ENCODE measurements at places on chromosomes 4 and X.

GRCh38 chrX:9581771-9582385 lies 117.0 kb downstream of the TBL1X start:
- peak; percentile 43 for DNase-seq

- no peak for DNase-seq
These were observed 63.5 kb downstream of the ANAPC4 start for GRCh38 chr4:25440478-25441030.

GRCh38 chrX:24245202-24245601 lies 68.7 kb downstream of the SUPT20HL2 start:
- DNase-seq = peak; percentile 82

GRCh38 chrX:15269618-15270521 lies at the start of gene ASB9:
TSS of gene ASB9 (minus strand) at chrX:15270083. CDS start at chrX:15269874, 209 bp downstream.
- peak; percentile 37 for DNase-seq

DNA sequence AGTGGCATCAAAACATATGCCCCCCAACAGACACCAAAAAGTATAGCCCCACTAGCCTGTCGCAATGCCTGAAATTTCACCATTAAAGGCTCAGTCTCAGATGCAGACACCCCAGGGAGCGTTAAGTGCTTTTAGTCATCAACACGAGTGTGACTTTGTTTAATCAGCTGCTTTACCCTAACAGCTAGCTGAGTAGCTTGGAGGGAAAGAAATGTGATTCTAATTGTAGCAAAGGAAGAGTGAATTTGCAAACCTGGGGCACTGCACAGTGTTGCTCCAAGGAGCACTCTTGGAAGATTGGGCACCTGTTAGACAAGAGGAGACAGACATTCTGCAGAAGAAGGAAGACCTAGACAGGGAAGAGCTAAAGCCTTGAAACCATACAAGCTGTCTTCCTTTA lies 145.1 kb downstream of the BEND2 start:
- no peak for DNase-seq

- no peak for DNase-seq
These were observed 415.0 kb upstream of the INTU start for GRCh38 chr4:127217586-127218229.

GRCh38 chrX:153935326-153935851 lies 552 bp upstream of the NAA10 start:
- no peak for DNase-seq

GRCh38 chr4:165111906-165112367 lies 723 bp downstream of the TMEM192 start:
- no peak for DNase-seq

DNA sequence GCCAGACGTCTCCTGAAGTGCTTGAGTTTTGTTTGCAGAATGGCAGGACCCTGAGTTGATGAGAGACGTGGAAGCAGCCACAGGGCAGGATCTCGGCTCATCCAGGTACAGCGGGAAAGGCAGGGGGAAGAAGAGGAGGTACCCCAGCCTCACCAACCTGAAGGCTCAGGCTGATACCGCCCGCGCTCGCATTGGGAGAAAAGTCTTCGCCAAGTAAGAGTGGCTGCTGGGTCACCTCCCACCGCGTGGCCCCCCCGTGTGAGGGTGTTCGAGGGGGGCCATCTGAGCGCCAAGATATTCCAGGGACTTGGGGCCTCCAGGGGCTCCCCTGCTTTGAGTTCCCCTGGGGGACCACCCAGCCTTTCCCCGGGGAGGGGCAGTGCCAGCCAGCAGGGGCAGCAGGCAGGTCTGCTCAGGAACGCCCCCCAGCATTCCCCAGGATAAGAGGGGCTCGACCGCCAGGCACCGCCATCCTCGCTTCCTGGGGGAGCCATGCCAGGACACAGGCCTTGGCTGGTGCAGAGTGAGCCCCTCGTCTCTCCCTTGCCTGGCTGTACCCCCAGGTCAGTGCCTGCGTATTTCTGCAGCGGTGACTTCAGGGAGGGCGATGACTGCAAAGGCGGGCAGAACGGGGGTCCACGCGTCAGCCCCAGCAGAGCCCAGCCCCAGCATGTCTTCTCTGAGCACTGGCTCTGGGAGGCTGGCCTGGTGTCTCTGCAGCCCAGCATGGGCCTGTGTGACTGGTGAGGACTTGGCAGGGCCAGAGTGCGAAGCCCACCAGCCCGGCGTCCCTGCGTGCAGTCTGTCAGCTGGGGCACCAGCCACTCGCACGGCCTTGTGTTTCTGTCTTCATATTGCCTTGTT lies 22.3 kb downstream of the NKX1-1 start:
- DNase-seq = no peak

- no peak for DNase-seq
These were observed 29.4 kb downstream of the WDR13 start for GRCh38 chrX:48626401-48627298.

DNA sequence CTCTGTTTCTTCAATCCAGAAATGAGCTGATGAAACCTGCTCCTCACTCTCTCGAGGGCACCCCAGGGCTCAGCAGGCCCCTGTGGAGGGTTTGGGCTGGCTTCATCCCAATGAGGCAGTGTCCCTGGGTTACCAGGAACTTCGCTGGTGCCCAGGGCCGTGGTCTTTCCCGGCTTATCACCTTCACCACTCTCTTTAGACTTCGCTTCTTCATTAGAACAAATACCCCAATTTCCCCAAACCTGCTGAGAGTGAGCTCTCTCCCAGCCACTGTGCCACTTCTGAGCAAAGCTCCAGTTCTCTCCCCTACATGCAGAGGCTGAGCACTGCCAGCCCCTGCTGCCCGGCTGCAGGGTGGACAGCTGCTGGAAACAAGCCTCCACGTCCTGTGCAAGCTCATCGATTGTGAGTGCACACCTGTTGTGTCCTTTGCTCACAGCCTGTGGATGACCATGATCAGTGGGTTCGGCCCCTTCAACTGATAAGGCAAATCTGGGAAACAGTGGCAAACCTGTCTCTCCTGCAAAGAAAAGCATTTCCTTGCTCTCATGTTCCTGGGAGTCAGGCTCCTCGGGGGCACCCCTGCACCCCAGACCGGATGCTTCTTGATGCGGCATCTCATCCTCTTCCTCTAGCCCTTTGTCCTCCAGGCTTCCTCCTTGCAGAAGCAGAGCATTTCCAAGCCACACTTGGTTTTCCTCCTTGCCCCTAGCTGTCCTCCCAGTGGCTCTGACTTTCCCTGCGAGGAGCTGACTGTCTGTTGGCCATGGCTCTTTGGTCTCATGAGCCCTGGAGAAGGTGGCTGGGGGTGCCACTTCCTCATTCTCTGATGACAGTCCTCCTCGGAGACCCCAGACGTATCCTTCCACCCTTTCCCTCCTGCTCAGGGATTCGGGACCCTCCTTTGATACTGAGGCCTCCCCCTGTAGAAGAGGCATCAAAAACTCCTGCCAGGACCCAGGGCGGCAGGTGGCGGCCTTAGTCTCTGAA lies 28.7 kb downstream of the C4orf50 start:
- no peak for DNase-seq

GRCh38 chr4:40475609-40476008 lies 140.5 kb downstream of the CHRNA9 start:
- DNase-seq = no peak

- peak; percentile 69 for DNase-seq
These were observed 50.7 kb upstream of the PRSS48 start for GRCh38 chr4:151226004-151226932.

- DNase-seq = no peak
These were observed 58.6 kb downstream of the ELOVL6 start for GRCh38 chr4:110139815-110140214.

DNA sequence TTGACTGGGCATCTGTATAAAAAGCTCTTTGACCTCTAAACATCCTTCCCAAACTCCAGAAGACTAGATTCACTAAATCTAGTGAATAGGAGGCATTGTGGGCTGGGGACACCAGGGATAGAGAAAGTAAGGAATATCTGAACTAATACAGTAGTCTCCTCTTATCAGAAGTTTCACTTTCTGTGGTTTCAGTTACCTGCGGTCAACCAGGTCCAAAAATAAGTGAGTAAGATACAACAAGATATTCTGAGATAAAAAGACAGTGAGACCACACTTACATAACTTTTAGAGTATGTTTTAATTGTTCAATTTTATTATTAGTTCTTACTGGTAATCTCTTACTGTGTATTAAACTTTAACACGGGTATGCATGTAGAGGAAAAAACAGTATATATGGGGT lies 376.5 kb downstream of the HNRNPD start:
- no peak for DNase-seq

DNA sequence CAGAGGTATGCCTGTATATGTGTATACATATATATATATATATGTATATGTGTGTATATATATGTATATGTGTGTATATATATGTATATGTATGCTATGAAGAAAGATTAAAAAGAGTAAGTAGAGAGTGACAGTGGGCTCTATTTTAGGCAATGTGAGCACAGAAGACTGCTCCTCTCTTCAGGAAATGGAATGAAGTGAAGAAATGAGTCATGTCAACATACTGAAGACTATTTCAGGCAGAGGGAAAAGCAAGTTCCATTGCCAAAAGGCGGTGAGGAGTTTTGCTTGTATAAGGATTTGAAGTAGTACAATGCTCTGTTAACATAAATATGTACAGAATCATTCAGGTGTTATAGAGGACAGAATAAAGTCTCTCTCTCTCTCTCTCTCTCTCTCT lies 773.2 kb upstream of the FTHL17 start:
- DNase-seq = no peak

DNA sequence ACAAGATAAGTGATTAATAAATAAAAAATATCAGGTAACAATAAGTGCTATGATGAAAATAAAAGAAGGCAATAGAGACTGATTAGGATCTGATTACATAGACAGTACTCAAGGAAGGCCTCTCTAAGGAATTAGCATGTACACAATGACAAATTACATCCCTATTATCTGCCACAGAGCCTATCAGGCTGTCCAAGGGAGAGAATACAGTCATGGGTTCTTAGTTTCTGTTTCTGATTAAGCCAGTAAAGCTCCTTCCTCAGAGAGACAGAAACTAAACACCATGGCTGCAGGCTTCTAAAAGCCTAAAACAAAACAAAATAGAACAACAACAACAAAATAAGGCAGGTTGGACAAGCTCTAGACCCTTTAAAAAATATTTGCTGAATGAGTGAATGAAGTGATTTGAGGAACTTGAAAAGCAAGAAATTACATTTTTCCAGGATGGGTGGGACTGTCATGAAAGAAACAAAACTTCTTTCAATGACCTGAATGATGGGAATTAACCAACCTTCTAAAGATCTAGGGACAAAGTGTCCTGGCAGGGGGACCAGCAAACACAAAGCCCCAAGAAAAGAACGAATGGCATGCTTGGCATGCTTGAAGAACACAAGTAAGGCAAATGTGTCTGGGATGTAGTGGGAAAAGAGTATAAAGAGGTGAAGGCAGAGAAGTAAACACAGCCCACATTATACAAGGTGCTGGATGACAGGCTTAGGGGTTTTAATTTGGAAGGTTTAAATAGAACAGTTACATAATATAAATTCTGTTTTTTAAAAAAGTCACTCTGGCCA lies 44.1 kb downstream of the NAA11 start:
- DNase-seq = peak; percentile 7

- no peak for DNase-seq
These were observed 423.3 kb upstream of the TENM3 start for GRCh38 chr4:181819946-181820345.

DNA sequence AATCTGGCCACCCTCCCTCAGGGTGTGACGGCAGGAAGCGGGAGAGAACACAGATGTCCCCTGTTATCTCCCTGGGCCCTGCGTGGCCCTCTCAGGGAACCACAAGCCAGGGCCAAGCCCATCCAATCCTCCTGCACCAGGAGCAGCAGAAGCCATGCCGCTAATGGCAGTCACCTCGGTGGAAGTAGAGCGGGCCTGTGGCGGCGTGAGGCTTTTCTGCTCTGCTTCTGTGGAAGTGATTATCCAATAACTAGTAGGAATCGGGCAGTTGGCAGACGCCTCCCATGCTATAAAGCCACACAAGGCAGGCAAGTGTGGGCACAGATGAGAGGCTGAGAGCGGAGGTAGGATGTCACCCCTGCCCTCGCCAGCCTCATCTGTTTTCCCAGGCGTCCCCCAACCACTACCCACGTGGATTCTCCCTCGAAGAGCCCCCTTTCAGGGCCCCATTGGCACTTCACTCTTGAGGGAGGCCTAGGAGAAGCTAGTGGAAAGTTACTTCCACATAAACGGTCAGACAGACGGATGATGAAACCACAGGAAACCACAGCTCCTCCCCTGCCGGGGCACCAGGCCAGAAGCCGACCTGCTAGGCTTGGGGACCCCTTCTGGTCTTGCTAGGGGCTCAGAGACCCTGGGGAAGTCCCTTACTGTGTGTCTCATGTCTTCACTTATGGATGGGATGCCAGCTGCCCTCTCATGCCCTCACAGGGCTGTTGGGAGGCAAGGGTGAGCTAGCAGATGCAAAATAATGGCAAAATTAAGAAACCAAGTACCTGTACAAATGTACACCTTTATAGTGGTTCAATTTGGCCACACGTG lies 18.8 kb upstream of the TMSB4X start:
- DNase-seq = peak; percentile 93

DNA sequence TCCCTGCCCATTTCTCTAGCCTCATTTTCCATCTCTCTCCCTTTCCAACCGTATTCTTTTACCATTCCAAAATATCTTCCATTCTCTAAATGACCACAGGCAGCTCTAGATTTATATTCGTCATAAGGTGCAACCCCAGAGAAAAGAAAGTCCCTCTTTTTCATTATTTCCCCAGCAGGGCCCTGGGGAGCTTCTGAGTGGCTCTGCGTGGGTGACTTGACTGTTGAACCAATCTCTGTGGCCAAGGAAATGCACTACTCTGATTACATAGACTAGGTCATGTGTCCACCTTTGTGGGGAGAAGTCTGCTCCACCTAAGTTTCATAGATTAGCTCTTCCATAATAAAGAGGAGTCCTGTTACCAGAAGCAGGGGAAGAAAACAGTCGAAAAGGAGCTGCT lies 51.4 kb downstream of the ATOH1 start:
- no peak for DNase-seq
